ENCODE measurements at places on chromosomes 2 and 18.

DNA sequence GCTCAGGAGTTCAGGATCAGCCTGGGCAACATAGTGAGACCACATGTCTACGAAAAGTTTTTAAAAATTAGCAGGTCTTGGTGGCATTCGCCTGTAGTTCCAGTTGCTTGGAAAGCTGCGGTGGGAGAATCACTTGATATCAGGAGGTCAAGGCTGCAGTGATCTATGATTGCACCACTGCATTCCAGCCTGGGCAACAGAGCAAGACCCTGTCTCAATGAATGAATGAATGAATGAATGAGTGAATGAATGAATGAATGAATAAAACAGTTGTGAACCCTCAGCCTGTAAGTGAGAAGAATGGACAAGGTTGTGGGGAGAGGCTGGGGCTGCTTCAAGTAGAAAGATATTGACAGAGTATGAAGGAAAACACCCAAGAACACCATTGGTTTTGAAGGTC lies 48.0 kb downstream of the ARHGAP28 start:
- DNase-seq = no peak

DNA sequence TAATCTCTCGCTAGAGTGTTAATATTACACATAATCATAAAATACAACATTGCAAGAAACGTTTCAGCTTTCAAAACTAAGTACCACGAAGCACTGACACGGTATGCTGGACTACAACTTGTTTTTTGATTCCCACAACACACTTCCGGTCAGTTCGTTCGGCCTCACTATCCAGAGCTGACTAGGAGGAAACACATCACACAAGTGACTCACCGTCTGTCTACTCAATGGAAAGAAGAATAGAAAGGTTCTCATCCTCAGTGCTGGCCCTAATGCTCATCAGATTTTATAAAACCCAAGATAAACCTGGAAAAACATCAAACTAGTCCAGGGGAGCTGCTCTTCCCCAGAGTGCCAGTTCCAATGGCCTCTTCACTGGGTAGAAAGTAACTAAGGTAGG lies 42.9 kb downstream of the ZNF385B start:
- no peak for DNase-seq

DNA sequence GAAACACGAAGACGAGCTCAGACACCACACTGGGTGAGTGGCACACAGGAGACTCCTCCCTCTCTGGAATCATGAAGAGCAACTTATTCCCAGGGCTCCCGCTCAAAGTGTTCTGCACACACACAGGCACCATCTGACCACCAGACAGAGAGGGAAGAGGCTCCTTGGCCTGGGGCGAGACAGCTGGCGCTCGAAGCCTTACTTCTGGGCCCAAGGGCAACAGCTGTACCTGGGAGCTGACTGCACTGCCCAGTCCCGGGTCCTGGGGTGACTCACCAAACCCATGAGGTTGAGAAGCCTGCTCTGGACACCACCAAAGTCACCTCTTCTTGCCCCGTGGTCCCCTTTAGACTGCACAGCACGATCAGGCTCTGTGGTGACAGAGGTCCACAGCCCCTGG lies 42.4 kb downstream of the ADCY3 start:
- no peak for DNase-seq

- no peak for DNase-seq
These were observed 2.8 kb upstream of the KLHL14 start for GRCh38 chr18:32775628-32776027.

GRCh38 chr2:17719562-17720371 lies 33.8 kb downstream of the SMC6 start:
- no peak for DNase-seq

GRCh38 chr2:212548455-212548819 lies 9.8 kb upstream of the ERBB4 start:
- no peak for DNase-seq

- peak; percentile 56 for DNase-seq
These were observed 24.6 kb downstream of the DYTN start for GRCh38 chr2:206693399-206694137.

- DNase-seq = no peak
These were observed 35.7 kb downstream of the FEZ2 start for GRCh38 chr2:36562240-36562639.

DNA sequence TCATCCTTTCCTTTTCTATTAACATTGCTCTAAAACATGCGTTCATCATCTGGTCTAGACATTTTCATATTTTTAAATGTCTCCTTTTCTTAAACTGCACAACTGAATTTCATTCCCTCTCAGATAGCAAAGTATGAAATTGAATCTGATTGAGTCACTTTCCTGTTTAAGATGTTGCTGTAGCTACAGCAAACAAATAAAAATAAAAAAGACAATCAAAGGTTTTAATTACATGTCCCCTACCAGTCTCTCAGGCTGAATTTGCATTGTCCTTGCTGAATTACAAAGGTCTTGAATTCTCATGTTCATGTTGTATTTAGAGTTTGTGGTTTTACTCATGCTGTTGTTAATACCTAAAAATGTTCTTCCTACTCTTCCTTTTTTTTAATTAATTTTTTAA lies 537.9 kb upstream of the LRATD1 start:
- no peak for DNase-seq

DNA sequence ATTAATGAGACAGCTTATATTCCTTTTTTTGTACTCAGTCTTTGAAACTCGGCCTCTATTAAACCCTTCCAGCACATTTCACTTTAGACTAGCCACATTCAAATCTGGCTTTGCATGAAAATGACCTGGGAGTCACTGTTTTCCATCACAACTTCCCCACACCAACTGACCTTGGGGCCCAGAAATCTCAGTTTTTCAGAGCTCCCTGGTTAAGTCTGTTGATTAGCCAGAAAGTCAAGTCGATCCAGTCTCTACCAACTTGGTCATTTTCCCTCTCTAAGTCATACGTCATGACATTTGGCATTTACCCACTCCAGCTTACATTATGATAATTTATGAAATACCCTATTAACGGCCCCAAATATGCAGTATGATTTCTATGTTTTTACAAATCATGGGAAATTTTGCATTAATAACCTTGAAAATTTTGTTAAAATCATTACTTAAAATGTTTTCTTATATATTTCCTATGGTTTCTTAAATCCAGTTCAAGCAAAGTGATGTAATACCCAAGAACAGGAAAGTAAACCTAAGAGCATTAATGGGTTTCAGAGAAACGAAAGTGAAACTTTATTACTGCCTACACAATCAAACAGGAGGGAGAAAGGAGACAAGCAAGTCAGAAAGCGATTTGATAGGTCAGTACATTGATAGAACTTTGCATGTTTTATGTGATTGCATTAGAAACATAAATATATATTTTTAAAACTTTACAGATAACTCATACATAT lies 77.1 kb downstream of the SPATS2L start:
- no peak for DNase-seq

GRCh38 chr2:22729466-22729865 lies 655.5 kb upstream of the KLHL29 start:
- DNase-seq = no peak

DNA sequence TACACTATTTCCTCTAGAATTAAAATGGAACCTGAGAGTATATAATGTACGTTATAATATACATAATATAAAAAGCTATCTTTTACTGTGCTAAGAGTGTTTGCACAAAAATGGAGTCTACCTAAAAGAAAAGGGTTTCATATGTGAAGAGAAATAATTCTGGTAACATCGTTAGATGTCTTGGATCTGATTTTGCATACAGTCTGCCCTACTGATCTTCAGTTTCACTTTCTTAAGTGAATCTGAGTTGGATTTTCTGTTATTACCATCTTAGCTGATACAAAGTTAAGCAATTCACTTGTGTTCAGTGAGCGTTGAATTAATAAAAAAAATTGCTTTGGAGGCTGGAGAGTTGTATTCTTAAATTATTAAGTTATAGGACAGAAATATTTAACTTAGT lies 502.1 kb upstream of the TMEFF2 start:
- DNase-seq = no peak

- DNase-seq = no peak
These were observed 117.3 kb downstream of the GALR1 start for GRCh38 chr18:77366720-77367641.

DNA sequence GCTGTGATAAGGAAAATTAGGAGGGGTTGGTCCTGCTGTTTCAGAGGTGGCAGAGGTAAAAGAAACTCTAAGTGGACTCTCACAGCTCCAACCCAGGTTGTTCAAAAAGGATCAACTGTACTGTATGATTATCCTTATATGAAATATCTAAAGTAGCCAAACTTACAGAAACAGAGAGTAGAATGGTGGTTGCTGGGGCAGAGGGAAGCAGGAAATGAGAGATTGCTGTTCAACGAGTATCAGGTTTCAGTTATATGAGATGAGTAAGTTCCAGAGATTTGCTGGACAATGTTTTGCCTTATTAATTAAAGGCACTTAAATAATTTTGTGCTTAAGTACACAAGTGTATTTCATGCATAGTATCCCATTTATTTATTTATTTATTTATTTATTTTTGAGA lies 972.0 kb upstream of the LRRTM1 start:
- DNase-seq = no peak

DNA sequence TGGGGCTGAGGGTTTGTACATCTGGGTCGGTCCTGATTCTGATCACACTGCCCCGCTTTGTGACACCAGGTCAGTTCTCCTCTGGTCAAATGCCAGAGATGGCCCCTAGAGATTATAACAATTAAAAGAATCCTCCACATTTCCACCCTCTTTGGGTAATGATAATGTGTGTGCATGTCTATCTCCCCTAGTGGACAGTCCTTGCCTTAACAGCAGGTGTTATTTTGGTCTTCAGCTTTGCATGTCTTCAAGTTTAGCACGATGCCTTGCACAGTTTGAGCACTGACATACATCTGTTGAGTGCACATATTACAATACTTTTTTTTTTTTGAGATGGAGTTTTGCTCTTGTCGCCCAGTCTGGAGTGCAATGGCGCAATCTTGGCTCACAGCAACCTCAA lies 25.7 kb upstream of the COX7A2L start:
- DNase-seq = no peak

- DNase-seq = no peak
These were observed 49.1 kb downstream of the LOXHD1 start for GRCh38 chr18:46607926-46608325.

DNA sequence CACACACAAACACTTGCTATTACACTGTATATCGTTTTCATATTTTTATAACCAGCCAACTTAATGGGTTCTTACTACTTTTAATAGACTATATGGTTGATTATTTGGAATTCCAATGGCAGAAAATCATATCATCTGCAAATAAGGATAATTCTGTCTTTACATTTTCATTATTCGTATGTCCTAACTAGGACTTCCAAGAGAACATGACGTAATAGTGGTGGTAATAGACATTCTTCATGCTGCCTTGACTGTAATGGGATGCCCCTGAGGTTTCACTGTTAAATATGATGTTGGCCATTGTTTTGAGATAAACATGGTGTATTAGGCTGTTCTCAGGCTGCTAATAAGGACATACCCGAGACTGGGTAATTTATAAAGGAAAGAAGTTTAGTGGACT lies 45.2 kb downstream of the DYNAP start:
- DNase-seq = no peak

DNA sequence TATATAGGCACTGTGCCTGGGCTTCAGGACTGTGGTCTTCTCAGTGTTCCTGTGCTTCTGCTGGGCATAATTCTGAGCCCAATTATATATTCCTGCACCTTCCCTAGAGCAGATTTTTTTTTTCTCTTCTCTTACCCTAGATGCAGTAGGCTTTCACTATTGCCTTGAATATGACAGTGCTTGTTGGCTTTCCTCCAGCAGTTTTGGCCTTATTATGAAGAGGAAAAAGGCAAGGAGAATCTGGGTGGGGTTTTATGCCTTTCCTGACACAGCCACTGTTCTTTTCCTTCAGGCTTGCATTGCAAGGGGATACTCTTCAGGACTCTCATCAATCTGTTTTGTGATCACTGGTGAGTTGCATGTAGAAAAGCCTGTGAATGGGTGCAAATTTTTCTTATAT lies 221.9 kb upstream of the CELF4 start:
- DNase-seq = no peak

DNA sequence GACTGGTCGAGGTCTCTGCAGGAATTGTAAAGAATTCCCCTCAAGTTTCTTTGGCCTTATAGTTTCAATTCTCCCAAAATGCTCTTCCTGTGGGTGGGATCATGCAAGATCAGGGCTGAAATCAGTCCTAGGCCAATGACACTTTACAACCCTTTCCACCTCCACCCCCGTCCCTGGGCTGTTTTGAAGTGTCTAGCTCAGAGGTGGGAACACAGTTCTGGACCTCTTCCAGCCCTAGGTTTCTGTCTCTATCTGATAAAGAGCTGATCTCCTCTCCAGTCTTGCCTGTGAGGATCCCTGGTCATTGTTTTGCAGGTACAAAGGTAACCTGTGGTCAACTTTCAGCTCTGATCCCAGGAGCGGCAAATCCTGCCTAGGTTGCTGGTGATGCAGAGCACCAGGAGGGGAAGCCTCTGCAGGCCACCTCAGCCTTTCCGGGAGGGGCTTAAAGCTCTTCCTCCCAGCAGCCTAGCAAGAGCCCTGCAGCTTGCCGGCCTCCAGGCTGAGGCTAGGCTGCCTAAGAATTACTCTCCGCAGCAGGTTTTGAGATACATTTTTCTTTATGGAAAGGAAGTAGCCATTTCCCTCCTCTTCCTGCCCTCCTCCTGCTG lies 69.8 kb upstream of the WIPF1 start:
- no peak for DNase-seq

DNA sequence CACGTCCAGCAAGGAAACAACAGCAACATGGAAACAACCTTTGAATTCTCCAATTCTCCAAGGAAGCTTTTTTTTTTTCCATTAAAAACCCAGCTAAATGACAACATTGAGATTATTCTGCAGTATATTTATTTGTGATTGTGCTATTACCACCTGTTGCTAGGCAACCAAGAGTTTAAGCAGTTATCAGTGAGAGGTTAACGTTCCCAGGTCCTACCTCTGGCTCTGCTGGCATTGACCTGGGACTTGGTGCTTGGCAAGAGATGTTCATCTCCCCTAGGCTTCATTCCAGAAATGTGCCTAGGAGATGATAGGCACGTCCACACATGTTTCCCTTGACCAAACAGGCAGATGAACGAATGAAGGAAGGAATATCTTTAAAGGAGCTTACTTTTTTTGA lies 157.0 kb downstream of the TDRD15 start:
- no peak for DNase-seq

DNA sequence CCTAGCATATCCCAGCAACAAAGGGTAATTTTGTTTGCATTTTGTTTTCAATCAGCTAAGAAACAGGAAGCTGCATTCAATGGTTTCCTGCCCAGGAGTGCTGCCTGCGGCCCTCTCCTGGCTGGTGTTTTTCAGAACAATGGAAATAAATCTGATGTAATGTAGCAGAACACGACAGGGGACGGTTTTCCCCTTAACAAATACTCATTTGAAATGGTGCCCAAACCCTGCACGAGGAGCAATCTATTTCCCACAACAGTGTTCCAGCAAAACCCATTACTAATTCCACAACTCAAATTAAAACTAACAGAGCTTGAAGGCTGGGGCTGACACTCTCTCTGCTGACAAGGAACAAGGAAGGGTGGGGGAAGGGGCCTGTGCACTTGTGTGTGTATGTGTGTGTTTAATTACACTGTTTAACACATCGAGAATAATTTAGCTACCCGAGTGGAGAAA lies 8.7 kb downstream of the CAPN13 start:
- no peak for DNase-seq
